ENCODE measurements at places on chromosomes 5 and 9. TPM values are rescaled to one million over a fixed set of nuclear protein-coding genes. Genes with fewer than 3 reads are reported as not detected.

QSOX2 gene
- 9.0 TPM for total RNA-seq

NR5A1 gene
- not detected for total RNA-seq

GALNT12 gene
- total RNA-seq: 6.2 TPM

WDR31 gene
- total RNA-seq: 3.7 TPM

PRSS3 gene
- total RNA-seq: 2.1 TPM

PAPPA gene
- 3.0 TPM for total RNA-seq

GABRA6 gene
- total RNA-seq: not detected

PCDHA1 gene
- not detected for total RNA-seq

SPINK6 gene
- not detected for total RNA-seq

PCDHB11 gene
- total RNA-seq: 5.9 TPM

NPR2 gene
- total RNA-seq: 24.5 TPM

FRRS1L gene
- total RNA-seq: 4.7 TPM

PCDHB5 gene
- total RNA-seq: 5.6 TPM

NR4A3 gene
- total RNA-seq: 4.7 TPM

SPINK13 gene
- total RNA-seq: not detected

EGFLAM gene
- total RNA-seq: 37.6 TPM

SH3RF2 gene
- total RNA-seq: 14.3 TPM

HBEGF gene
- 18.6 TPM for total RNA-seq

TENT4A gene
- total RNA-seq: 21.2 TPM

SPINK5 gene
- total RNA-seq: 31.5 TPM

TMEM174 gene
- total RNA-seq: not detected

CDH9 gene
- total RNA-seq: not detected

PCDHB3 gene
- total RNA-seq: 3.7 TPM

ADAMTSL1 gene
- total RNA-seq: 22.4 TPM

DAPK1 gene
- 28.9 TPM for total RNA-seq

CDX1 gene
- 0.31 TPM for total RNA-seq

NFX1 gene
- total RNA-seq: 37.1 TPM

LTC4S gene
- not detected for total RNA-seq

WNT8A gene
- not detected for total RNA-seq

IL17B gene
- 56.1 TPM for total RNA-seq

CNTRL gene
- total RNA-seq: 19.8 TPM

DMRTA1 gene
- total RNA-seq: 1.9 TPM

ELAVL2 gene
- 1.8 TPM for total RNA-seq

Measured in tongue (tissue), 3 donors.